ENCODE measurements at places on chromosomes 16 and 17. TPM values are rescaled to one million over a fixed set of nuclear protein-coding genes. Genes with fewer than 3 reads are reported as not detected.
A peak's percentile ranks its signal among the peaks of the same experiment; 100 is the strongest.

GRCh38 chr16:2739625-2740430 lies 12.6 kb upstream of the SRRM2 start:
- no peak for DNase-seq

GRCh38 chr17:259341-259976 lies 78.0 kb upstream of the DOC2B start:
- DNase-seq, result peak; percentile 18

TBC1D3 gene
- not detected for total RNA-seq

GRCh38 chr17:45168991-45169752 lies 7.5 kb downstream of the HEXIM2 start:
- DNase-seq, result no peak

SCO1 gene
- 26.9 TPM for total RNA-seq

- no peak for DNase-seq
Measured at GRCh38 chr16:4350365-4350786, 745 bp downstream of the PAM16 start.

DNA sequence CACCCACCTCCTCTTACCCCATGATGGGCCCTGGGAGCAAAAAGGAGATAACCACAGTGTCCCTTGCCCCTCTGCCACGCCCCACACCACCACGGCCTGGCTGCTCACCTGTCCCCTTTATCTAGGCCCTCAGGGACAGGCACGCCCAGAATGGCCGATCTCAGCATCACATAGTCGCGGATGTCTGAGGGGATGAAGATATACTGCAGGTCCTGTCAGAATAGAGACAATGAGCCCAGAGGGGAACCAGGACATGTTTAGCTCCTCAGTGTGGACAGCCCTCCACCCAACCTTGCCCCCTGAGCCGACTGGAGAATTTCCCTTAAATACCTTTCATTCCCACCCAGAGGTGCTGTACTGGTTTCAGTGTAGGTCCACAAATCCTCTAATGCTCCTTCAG lies 15.2 kb downstream of the ST6GALNAC2 start:
- DNase-seq, result no peak
